ENCODE measurements at places on chromosomes 1 and 21.
A peak's percentile ranks its signal among the peaks of the same experiment; 100 is the strongest.

- no peak for DNase-seq
Observed at GRCh38 chr1:68293609-68294366, 61.5 kb upstream of the WLS start.

GRCh38 chr1:65623895-65624294, 168.8 kb upstream of the PDE4B start:
- no peak for DNase-seq

GRCh38 chr1:19925342-19926070, 2.1 kb upstream of the PLA2G2E start:
- DNase-seq: no peak

GRCh38 chr1:17397910-17398695, 26.1 kb downstream of the PADI6 start:
- no peak for DNase-seq

GRCh38 chr1:23469372-23469982, 14.5 kb downstream of the ASAP3 start:
- no peak for DNase-seq

DNA sequence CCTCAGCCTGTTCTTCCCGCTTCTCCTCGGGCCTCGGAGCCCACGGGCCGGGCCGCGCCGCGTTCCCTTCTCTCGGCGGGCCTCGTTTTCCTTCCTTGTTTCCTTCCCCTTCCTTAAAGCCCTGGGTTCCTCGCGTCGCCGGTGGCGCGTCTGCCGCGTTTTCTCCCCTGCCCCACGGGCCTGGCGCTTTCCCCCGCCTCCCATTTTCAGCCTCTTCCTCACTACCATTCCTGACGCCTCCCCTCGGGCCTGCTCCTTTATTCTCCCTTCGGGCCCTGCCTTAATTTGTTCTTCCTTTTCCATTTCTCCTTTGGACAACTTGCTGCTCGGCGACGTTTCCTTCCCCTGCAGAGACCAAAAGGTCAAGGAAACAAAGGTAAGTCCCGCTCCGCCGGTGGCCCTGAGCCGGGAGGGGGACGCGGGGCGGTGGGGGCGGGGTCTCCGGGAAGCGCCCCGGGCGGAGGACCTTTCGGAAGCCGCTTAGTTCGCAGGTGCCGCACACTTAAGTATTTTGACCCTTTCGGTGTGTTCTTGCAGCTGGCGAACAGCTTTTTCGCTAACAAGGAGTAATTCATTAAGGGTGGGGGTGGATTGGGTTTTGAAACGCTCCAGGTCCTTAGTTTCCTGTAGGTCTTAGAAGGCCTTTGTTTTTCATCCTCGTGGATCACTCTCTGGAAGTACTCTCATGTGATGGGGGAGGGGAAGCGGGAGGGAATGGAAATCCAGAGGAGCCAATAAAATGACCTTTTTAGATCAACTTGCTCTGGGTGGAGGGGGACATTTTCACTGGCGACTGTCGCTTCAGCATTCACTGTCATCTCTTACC, 780 bp downstream of the YTHDF2 start:
- DNase-seq: peak; percentile 40

DNA sequence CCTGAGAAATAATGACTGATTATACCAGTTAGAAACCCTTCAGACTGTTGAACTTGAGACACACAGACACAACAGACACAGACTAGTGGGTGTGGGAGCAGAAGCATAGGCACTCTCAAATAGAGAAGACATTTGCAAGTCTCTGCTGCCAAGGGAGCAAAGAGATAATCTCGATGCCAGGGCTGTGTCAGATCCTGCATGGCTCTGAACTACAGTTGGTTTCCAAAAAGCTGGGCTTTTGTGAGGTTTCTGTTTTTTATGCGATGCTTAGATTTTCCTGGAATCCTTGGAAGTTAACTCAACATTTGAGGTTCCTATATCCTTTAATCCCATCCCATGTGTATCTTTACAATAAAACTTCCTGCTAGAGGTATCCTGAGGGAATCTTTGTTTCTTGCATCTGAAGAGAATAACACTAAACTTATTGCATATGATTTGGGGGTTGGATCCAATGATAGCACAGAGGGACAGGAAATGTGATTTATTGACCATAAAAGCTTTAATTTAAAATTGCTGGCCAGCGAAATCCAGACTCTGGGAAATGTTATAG, 236.4 kb downstream of the SPATA17 start:
- DNase-seq: no peak

DNA sequence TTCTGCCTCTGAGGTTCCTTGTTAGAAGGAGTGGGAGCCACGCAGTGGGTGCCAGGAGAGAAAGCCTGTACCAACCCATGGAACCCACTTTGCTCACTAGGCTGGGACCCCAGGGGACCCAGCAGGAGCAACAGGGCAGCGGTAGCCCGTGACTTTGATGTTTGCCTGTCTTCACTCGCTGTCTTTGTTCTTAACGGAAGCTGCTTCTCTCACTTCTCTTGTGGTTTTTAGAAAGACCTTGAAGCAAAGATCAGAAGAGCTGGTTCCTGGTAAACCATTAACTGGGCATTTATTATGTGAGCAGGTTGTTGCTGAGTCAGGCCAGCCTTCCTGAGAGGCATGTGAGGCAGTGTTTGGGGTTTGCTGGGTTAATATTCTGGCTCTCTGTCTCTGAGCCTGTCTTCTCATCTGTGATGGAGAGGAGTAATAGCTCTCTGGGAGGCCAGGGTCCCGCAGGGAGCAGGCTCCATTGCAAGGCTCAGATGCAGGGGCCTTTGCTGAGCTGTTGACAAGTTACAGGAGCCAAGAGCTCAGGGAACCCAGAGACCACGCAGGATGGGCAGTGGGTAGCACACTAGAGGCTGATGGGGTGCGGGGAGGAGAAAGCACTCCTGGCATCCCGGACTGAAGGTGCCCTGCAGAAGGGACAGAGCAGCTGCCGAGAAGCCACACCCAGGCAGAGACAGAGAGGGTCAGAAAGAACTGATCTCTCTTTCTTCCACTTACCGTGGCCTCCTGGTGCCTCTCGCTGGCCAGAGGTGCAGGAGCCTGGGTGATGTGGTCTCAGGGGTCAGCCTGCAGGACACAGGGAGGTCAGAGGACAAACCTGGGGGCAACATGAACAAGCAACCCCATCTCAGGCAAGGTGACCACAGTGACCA, 367.5 kb upstream of the C1orf174 start:
- no peak for DNase-seq

GRCh38 chr1:44819196-44819607, 10.9 kb downstream of the BTBD19 start:
- DNase-seq: no peak

DNA sequence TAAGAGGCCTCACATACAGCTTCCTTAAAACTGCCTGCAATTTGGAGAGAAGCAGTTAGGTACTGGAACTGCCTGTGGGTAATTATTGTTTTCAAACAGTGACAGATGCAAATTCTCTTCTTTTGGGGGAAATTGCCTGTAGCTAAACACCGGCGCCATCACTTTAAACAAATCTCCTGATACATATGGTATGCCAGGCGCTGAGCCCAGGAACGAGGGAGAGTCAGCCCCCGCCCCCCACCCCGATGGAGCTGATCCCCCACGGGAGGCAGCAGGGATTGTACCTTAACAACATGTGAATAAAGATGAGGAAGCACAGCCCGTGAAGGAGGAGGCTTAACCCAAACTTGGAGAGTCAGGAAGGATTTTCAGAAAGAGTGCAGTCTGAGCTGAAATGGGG, 7.1 kb downstream of the TMEM51 start:
- no peak for DNase-seq

DNA sequence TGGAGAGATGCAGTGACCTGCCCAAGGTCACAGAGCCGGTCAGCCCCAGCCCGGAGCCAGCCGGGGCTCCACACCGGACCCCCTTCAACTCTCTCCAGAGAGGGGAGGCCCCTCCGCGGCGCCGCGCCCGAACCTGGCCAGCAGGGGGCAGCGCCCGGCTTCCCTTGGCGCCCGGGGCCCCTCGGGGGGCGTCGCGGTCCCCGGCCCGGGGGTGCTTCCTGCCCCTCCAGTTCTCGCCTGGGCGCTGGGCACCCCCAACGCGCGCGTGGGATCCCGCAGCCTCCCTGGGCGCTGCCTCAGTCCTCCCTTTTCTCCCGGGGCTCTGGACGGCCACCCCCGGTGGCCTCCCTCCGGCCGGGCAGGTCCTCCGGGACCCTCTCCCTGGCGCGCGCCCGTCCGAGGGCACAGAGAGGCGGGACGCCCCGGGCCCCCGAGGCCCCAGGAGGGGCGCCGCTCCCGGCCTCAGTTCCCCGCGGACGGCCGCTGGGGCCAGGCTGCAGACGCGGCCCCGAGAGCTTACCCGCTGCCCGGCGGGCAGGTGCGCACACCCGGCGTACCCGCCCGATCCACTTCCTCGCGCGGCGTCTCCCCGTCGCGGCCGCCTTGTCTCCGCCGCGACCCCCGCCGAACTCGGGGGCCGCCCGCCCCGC, 406 bp downstream of the HTR1D start:
- DNase-seq: no peak

- DNase-seq: no peak
Observed at GRCh38 chr21:34675871-34676270, 7.1 kb downstream of the CLIC6 start.

DNA sequence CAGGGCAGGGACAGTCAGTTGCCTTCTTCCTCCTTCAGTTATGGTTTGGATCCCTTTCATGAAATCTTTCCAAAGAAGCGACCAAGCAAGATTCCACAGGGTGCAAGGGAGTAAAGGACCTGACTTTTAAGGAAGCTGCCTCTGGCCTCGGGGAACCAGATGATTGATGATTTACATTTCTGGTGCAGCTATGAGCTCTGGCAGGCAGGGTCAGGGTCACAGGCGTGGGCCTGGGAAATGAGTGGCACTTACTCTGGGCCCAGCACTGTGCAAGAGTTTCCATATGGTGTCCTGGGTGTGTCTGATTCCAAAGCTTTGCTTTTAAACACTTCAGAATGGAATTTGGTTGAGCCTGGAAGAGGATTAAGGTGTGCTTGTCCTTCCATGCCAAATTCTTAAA, 7.2 kb upstream of the CRABP2 start:
- no peak for DNase-seq

Measured in CMK (cell line).